ENCODE measurements at places on chromosomes 7 and 10. TPM values are rescaled to one million over a fixed set of nuclear protein-coding genes. Genes with fewer than 3 reads are reported as not detected.

The CARD11 gene
- total RNA-seq = 18.4 TPM

GRCh38 chr10:112855134-112855533 is 94.9 kb upstream of the TCF7L2 start:
- no peak for DNase-seq

- no peak for DNase-seq
Observed at GRCh38 chr10:2990764-2991163, 76.6 kb upstream of the PFKP start.

DNA sequence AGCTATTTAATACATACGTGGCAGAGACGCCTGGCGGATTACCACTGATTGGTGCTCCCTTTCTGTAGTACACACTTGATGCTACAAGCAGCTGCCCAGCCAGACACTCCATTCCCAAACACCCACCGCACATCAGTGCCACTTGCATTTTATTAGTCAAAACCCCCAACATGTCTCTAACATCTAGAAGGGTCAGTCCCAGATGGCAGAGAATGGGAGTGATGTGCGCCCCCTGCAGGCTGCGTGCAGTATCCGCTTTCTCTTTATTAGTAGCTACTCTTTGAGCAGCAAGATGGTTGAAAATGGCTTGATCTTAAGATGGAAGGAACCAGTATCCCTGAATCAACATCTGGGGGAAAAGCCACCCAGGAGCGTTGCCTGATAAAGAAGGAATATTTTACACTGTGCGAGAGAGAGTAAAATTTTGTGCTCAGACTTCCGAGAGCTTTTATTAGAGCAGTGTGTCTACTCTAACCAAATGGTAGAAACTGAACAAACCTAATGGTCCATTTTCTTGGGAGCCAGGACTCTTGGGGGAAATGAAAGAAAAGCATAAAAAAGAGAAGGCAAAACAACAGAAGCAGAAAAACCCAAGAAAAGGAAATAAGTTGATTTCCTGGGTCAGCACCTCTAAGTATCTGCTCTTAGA is 78.3 kb downstream of the ST8SIA6 start:
- no peak for DNase-seq

The ATP5MK gene
- 197 TPM for total RNA-seq

- DNase-seq = no peak
Observed at GRCh38 chr10:20105931-20106330, 289.7 kb downstream of the PLXDC2 start.

GRCh38 chr7:120055300-120055699 is 217.7 kb upstream of the KCND2 start:
- no peak for DNase-seq

GRCh38 chr10:34723750-34724149 is 91.3 kb downstream of the PARD3 start:
- no peak for DNase-seq

- no peak for DNase-seq
Observed at GRCh38 chr7:22555476-22555875, 55.5 kb upstream of the STEAP1B start.

The AKR1C8 gene
- total RNA-seq = not detected

The GPR85 gene
- total RNA-seq = 0.92 TPM

GRCh38 chr7:37198041-37198905 is 250.4 kb downstream of the ELMO1 start:
- no peak for DNase-seq

The SH2D4B gene
- under 0.01 TPM for total RNA-seq

DNA sequence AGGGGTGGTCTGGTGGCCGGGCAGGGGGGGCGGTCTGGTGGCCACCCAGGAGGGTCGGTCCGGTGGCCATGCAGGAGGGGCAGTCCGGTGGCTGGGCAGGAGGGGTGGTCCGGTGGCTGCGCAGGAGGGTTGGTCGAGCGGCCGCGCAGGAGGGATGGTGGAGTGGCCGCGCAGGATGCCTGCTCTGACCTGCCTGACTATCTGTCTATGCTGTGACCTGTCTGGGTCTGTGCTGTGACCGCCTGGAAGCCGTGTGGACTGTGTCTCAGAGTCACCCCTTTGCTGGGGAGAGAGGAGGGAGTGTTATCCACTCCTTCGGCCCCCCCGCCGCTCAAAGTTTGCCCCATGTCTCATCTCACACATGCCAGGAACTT is 113.2 kb downstream of the ACTR3B start:
- no peak for DNase-seq
